Right atrium auricular region (tissue), 2 donors: ENCODE measurements at places on chromosomes 5 and 9. TPM values are rescaled to one million over a fixed set of nuclear protein-coding genes. Genes with fewer than 3 reads are reported as not detected.

- no peak overlapping the region for H3K27ac ChIP-seq
- no peaks in the 10 kb centered on the region for H3K4me1 ChIP-seq
- H3K4me3 ChIP-seq: no peak overlapping the region
Observed at GRCh38 chr9:85001925-85002324, 332.4 kb downstream of the NTRK2 start.

DNA sequence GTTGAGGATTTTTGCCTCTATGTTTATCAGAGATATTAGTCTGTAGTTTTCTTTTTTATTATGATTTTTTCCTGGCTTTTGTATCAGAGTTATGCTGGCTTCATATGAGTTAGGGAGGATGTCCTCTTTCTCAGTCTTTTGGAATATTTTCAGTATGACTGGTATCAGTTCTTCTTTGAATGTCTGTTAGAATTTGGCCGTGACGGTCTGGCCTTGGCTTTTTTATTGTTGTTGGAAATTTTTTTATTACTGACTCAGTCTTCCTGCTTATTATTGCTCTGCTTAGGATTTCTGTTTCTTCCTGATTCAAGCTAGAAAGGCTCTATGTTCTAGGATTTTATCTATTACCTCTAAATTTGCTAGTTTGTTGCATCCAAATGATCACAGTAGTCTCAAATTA is 421.9 kb downstream of the CDH10 start:
- no peaks in the 10 kb centered on the region for H3K4me1 ChIP-seq
- no peak overlapping the region for H3K27ac ChIP-seq
- no peak for DNase-seq

DNA sequence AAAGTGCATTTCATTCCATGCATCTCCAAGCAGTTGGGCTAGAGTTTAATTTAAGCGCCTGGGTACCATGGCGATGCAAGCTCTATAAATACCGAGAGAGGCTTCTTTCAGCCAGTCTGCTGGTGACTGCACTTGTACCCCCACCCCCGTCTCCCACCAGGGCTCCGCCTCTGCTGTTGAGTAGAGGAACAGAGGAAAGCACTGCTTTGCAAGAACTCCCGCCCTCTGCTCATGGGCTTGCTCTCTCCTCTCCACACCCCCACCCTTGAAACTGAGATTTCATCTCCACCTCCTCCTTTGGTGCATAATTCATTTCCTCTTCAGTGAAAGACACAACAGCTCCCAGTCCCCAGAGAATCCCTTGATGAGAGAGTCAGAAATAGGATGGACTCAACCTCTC is 5.1 kb upstream of the WWC1 start:
- no peaks in the 10 kb centered on the region for H3K4me1 ChIP-seq
- H3K27ac ChIP-seq: no peak overlapping the region
- no peaks in the 10 kb centered on the region for H3K36me3 ChIP-seq
- DNase-seq: no peak
- H3K27me3 ChIP-seq: no peaks in the 10 kb centered on the region
- no peak overlapping the region for H3K4me3 ChIP-seq

The PDGFRB gene
- 68.3 TPM for total RNA-seq

DNA sequence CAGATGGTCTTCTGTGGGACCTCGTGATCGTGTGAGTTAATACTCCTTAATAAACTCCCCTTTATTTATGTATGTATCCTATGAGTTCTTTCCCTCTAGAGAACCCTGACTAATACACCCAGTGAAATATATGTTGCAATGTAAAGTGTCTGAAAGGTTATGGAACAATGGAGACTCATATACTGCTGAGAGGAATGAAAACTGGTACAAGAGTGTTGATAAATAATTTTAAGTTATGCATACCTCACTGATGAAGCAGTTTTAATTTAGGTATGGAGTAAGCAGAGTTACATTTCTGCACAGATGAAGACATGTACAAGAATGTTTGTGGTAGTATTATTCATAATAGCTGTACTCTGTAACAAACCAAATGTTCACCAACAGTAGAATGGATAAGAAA is 438.3 kb downstream of the TAF11L14 start:
- DNase-seq: no peak
- no peak overlapping the region for H3K27ac ChIP-seq
- no peak overlapping the region for H3K4me3 ChIP-seq
- H3K27me3 ChIP-seq: no peaks in the 10 kb centered on the region
- no peaks in the 10 kb centered on the region for H3K4me1 ChIP-seq

GRCh38 chr9:79657891-79658290 is 86.1 kb downstream of the TLE4 start:
- no peaks in the 10 kb centered on the region for H3K27me3 ChIP-seq
- peaks cover 14% of the 10 kb centered on the region for H3K4me1 ChIP-seq
- no peak overlapping the region for H3K27ac ChIP-seq
- no peak for DNase-seq

- H3K27me3 ChIP-seq: no peaks in the 10 kb centered on the region
- no peak overlapping the region for H3K27ac ChIP-seq
- no peak for DNase-seq
- H3K4me1 ChIP-seq: peaks cover 19% of the 10 kb centered on the region
- no peak overlapping the region for H3K4me3 ChIP-seq
Observed at GRCh38 chr5:9056046-9056445, 489.8 kb downstream of the SEMA5A start.

- H3K36me3 ChIP-seq: no peaks in the 10 kb centered on the region
- no peak for DNase-seq
- H3K4me1 ChIP-seq: peaks cover 8% of the 10 kb centered on the region
- no peak overlapping the region for H3K27ac ChIP-seq
- H3K4me3 ChIP-seq: peak overlapping the region; percentile 55
Observed at GRCh38 chr9:19464061-19464763, 55.4 kb downstream of the ACER2 start.

- H3K27me3 ChIP-seq: no peaks in the 10 kb centered on the region
- no peak overlapping the region for H3K27ac ChIP-seq
- no peaks in the 10 kb centered on the region for H3K4me1 ChIP-seq
Observed at GRCh38 chr5:146402949-146403348, 44.2 kb upstream of the TCERG1 start.

- no peak overlapping the region for H3K4me3 ChIP-seq
- H3K4me1 ChIP-seq: no peaks in the 10 kb centered on the region
- no peak overlapping the region for H3K27ac ChIP-seq
- DNase-seq: no peak
Observed at GRCh38 chr5:93252165-93252564, 328.9 kb downstream of the NR2F1-AS1 start.

The FOXD4L6 gene
- not detected for total RNA-seq

DNA sequence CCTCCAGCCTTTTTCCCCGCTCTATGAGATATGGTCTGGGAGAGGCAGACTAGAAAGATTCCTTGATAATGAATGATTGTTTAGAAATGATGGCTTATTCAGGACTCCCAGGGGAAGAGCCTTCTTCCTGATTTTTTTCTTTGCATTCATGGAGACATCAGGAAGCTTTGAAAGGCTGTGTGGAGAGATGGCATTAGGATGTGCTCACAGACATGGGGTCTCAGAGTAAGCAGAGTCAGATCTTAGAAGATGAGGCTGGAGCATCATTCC is 37.1 kb downstream of the PPARGC1B start:
- H3K27me3 ChIP-seq: no peaks in the 10 kb centered on the region
- H3K27ac ChIP-seq: peak overlapping the region; percentile 72
- no peak for DNase-seq
